ENCODE measurements at places on chromosomes 12 and 14.

- DNase-seq = no peak
These were observed 6.7 kb upstream of the LMO3 start for GRCh38 chr12:16612647-16613046.

DNA sequence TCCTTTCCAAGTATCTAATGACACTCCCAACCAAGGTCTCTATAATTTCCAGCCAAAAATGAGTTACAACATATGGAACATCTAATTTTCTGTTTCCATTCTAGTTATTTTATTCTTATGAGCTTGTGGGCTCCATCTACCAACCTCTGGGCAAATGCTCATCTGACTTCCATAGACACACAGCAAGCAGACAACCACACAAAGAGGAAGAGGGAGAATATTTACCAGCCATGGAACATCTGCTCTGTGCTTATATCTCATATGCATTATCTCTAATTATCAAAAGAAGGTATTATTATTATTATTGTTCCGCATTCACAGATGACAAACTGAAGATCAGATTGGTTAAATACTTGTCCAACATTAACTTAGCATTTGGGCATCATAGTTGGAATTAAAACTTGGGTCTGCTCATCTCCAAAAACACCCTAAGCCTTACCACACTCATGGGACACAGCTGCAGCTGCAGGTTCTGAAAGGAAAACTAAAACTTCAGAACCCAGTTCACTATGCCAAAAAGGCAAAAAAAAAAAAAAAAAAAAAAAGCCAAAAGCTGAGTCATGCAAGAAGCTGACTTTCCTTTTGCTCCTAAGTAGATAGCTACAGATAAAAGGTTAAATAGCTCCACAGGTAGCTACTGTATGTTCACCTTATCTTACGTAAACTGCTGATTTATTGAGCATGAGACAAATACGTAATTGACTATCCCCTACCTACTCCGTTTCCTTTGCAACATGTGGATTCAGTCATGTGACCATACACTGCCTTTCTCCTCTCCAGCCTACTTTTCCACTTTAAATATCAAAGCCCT is 23.6 kb upstream of the TCL1B start:
- DNase-seq = no peak

DNA sequence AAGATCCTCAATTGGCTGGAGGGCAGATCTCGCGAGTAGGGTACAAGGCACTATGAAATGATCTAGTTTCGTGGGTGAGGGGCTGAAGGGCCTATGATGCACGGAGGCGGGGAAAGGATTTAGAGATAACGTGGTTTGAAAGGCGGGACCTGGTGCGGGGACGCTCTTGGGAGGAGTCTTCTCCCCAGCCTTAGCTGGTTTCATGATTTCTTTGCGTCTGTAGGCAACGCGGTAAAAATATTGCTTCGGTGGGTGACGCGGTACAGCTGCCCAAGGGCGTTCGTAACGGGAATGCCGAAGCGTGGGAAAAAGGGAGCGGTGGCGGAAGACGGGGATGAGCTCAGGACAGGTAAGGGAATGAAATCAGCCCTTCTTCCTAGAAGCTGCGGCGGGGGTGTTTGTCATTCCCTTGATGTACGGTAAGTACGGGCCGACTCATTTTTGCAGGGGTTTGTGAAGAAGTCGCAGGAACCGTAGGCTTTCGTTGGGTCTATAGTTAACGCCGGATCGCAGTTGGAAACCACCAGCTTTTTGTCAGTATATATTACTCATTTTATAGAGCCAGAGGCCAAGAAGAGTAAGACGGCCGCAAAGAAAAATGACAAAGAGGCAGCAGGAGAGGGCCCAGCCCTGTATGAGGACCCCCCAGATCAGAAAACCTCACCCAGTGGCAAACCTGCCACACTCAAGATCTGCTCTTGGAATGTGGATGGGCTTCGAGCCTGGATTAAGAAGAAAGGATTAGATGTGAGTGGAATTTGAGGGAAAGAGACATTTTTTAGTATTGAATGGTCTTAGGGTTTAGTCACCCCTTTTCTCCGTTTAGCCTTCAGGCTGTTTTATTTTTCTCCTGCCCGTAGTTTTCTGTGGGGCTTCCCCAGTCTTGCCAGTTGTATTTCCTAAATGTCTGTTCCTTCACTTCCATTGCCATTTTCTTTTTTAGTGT is 602 bp downstream of the APEX1 start:
- DNase-seq = no peak

- no peak for DNase-seq
These were observed 7.3 kb downstream of the LHX5 start for GRCh38 chr12:113464452-113464775.

Measured in stimulated activated CD4-positive, alpha-beta T cell treated with anti-CD3 and anti-CD28 coated beads, Interleukin-1b, Interleukin-23, amount 100 ng/mL, for 24 hours (primary cell).